Fibroblast of gingiva (primary cell): ENCODE measurements at places on chromosomes 1 and 21.

GRCh38 chr1:168263130-168263529 is 17.5 kb upstream of the TBX19 start:
- DNase-seq = no peak

- DNase-seq = no peak
These were observed 81.5 kb upstream of the LBR start for GRCh38 chr1:225509376-225509707.

- no peak for DNase-seq
These were observed 29.3 kb downstream of the TMCC2 start for GRCh38 chr1:205256951-205257625.

GRCh38 chr1:193285641-193286040 is 99.2 kb upstream of the B3GALT2 start:
- DNase-seq = no peak

- no peak for DNase-seq
These were observed 15.9 kb downstream of the BMP8A start for GRCh38 chr1:39507230-39507928.
